Activated T-cell treated with anti-CD3 and anti-CD28 coated beads for 48 hours (primary cell): ENCODE measurements at places on chromosomes 6 and 20.

DNA sequence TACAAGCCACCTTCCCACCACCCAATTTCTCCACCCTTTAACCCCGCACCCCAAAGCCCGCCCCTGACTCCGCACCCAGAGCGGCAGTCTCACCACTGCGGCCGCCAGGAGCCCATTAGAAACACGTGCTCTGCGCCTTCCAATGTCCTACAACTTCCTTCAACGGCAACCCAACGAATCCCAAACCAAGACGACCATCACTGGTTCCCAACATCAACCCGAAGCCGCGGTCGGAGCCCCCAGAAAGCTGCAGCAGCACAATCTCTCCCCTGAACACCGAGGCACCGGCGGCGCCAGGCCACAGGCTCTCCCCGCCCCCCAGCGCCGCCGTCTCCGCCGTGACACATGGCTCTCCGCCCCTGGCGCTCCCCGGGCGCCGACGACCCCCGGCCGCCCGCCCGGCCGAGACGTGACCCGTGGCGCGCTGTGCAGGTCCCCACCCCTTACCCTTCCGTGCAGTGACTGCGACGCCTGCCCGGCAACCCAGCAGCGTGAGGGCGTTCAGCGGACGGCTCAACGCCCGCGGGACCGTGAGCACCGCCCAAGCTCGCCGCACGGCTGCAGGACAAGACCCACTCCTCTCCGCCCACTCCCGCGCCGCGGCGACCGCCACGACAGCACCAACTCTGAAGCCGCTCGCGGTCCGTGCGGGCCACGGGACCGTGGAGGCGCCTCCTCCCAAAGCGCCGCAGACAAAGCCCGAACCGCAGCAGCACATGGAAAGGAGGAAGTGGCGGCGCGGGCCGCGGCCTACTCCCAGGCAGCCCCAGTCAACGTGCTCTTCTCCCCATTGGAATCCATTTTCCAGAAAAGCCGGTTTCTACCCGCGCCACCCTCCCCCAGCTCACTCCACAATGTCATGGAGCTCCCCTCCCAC is 551 bp downstream of the SYNCRIP start:
- peak; percentile 29 for DNase-seq

- no peak for DNase-seq
Measured at GRCh38 chr6:134310817-134311216, 7.1 kb downstream of the SGK1 start.

DNA sequence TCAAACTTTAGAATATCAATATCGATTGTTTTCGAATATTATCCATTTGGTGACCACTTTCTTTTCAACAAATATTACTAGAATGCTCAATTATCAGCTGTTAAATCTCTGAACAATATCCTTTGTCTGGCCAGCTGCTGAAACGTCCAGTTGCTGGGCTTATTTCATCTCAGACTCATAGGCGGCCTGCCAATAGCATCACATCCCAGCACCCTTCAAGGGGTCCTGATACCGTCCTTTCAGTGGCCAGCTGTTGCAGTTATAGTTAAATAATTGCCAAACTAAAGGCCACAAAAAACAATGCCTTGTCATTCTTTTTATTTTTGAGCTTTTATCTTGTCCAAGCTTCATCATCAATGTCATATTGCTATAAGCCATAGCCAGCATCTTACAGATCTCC is 1006.8 kb upstream of the MANEA start:
- no peak for DNase-seq

GRCh38 chr6:6246544-6246943 is 73.9 kb downstream of the F13A1 start:
- DNase-seq: no peak

DNA sequence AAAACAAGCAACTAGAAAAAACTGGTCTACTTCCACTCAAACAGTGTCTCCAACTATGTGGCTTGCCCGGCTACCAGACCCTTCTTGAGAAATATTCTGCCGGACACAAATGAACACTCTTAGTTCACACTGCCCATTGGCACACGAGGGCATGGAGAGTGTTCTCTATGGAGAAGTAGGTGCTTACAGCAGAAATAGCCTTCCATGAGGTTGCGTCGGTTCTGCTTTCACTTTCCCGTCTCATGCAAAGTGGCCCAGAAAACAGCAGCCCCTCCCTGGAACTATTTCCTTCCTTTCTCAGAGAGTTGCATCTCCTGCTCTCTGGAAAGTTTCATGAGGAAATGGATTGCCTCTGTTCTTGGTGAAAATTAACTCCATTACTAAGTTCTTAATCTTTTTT is 9.5 kb upstream of the HLA-DOA start:
- no peak for DNase-seq

- no peak for DNase-seq
Measured at GRCh38 chr6:53768636-53769035, 26.2 kb upstream of the LRRC1 start.

GRCh38 chr6:143998686-143999085 is 9.4 kb downstream of the PLAGL1 start:
- DNase-seq: no peak

GRCh38 chr6:139967497-139967896 is 593.0 kb upstream of the CITED2 start:
- no peak for DNase-seq

DNA sequence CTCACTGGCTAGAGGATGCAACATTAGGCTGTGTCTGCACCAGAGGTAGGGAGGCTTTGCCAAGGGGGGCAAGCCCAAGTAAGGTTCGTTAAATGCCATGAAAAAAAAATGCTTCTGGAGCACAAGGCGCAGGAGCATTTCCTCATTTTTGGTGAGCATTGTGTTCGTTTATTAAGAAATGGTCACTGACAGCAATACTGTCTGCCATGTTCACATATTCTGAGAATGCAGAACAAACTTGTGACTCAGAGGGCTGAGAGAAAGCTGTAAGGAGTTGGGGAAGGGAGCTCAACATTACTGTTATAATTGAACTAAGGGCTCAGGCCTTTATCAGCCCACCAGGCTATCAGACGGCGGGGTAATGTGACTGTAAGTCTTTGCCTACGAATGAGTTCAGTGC is 465.4 kb upstream of the BTBD3 start:
- DNase-seq: no peak

DNA sequence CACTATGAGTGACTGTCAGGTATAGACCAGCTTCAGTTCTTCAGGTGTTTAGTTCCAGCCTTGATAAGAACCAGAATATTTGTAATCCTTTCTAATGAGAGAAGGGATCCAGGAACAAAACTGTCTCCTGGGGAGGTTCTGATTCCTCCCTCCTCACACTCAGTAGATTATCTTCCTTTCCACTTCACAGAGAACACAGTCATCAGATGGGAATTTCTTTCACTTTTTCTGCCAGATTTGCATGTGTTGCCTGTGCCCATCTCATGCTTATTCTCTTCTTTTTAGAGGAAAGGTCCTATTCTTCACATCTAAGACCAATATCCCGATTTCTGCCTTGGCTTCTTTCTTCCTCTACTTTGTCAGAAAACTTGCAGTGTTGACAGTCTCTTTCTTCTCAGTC is 50.8 kb downstream of the CD109 start:
- DNase-seq: no peak

GRCh38 chr6:145561095-145562072 is 173.9 kb downstream of the EPM2A start:
- no peak for DNase-seq

DNA sequence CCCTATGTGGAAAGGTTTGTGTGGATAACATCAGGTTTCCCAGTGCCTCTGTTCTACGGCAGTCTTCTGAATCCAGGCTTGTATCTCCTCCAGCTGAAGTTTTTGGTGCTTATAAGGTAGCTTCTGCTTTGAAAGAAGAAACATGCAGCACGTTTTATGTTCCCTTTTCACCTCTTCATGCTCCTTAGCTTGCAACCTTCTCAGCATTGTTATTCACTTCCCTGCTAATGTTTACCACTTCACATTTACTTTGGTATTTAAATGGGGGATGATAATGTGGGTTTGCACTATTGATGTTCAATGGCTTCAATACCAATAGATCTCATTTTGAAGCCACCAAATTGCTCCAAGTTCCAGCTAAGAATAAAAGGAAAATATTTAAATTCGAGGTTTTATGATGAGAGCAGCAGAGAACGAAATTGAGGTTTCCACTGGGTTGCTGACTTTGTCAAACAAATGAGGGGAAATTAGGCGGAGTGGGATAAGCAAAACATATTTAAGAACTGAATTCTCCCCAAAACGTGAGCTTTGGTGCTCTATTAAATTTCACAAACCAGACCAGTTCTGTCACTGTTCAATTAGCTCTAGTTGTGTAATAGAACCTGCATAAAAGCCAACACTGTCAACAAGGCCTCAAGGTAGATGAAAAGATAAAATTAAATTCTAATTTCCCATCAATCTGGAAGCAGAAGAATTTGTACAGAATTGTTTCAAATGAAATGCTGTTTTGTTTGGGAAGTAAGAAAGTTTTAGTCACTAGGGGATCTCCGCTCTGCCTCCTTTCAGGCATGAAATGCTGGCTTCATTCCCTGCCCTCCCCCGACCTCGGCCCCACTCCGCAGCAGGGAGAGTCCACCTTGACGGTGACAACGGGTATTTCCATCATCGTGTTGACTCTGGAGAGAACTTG is 1.4 kb downstream of the IL22RA2 start:
- no peak for DNase-seq

DNA sequence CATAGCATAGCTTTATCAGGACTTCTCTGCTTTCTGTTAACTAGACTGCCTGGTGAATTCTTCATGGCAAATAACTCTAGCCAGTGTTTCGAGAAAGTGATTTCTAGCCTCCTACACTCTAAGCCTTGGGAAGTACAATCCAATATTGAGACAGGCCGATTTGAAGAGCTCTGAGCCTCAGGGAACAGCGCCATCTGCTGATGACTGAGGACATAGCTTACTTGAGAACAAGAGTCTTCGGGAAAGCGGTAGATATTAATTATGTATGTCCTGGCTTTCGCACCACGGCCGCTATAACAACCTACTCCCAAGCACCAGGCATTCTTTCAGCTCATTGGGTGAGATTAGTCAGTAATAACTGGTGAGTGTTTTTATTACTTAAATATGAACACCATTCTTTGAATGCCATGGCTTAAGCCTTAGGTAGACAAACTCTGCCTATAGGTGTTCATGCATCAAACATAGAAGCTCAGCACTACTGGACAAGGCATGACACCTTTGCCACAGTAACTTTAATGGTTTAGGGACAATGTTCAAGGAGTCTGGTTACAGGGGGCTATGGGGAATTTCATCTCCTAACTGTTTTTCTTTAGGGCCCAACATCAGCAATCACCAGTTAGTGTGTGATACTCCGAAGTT is 518.6 kb downstream of the BMP2 start:
- DNase-seq: peak; percentile 12

GRCh38 chr6:139710556-139710955 is 336.1 kb upstream of the CITED2 start:
- DNase-seq: no peak

- DNase-seq: no peak
Measured at GRCh38 chr6:170034294-170034693, 256.6 kb downstream of the DLL1 start.
